Activated CD4-positive, alpha-beta T cell treated with anti-CD3 and anti-CD28 coated beads for 24 hours (primary cell): ENCODE measurements at places on chromosomes 11 and 22.

GRCh38 chr11:96520939-96521338, 131.1 kb downstream of the JRKL start:
- DNase-seq, result no peak

- no peak for DNase-seq
These were observed 100.0 kb downstream of the NTM start for GRCh38 chr11:131470216-131470925.

DNA sequence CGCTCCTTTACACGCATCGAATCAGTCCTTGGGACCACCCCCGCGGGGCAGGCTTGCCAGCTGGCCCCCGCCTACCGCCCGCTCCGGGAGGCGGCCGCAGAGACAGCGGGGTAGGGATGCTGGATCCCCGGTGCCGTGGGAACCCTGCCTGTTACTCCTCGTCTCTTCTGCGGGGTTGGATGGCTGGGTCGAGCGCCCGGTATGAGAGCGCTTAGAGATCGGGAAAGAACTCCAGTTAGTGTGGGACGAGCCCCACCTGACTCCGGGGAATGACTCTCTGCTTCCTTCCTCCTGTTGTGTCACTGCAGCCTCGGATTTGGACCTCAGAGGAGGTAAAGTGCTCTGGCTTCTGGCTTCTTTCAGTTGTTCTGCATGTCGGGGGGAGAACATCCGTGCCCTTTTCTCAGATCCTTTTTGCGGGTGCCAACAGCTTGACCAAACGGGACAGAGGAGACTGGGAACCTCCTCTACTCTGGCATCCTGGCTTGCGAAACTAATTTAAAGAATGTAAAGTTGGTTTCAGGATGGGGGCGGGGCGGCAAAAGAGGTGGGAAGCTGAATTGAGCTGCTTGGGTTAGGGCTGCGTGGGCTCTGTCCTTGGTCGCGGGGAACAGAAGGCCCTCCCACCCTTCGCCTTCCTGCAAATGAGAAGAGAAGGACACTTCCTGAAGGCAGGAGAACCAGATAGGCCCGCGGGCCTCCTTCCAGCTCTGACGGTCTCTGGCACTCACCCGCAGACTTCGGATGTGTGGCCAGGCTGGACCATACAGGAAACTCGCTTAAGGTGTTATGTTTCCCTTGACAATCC, 938 bp downstream of the LAYN start:
- no peak for DNase-seq

DNA sequence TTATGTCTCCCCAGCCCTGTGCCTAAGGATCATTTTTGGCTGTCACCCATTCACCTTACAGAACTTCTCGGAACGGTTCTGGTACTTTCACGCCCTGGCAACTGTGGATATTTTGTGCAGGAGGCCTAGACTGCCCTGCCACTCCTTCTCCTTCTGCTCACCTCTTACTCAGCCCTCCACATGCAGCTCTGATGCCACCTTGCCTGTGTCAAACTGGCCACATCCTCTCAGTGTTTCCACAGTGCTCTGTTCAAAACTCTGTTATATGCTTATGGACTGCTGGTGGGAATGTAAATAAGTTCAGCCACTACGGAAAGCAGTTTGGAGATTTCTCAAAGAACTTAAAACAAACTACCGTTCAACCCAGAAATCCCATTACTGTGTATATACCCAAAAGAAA, 100.8 kb upstream of the MTMR2 start:
- DNase-seq, result no peak

GRCh38 chr11:7473717-7474116, 11.6 kb upstream of the OLFML1 start:
- DNase-seq, result no peak

GRCh38 chr11:5007561-5007960, 12.9 kb downstream of the OR51L1 start:
- no peak for DNase-seq

GRCh38 chr22:44020981-44021380, 3.1 kb upstream of the PARVB start:
- no peak for DNase-seq

- DNase-seq, result no peak
These were observed 22.1 kb upstream of the CTR9 start for GRCh38 chr11:10728789-10729472.

- DNase-seq, result no peak
These were observed 480.5 kb downstream of the MIAT start for GRCh38 chr22:27137871-27138337.

DNA sequence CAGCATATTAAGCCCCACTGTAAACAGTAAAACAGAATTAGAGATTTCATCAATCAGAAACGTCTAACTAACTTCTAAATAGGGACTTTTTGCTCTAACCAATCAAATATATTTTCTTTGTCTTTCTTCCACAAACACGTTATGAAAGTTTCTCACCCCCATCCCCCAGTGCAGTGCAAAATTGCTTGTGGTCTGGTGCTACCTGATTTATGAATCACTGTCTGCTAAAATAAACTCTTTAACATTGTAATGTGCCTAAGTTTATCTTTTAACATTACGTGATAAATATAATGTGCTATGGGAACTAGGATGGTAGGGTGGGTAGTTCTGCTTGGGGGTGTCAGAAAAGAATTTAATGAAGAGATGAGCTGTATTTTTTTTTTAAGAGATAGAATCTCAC, 47.3 kb upstream of the SLC5A1 start:
- DNase-seq, result no peak

- DNase-seq, result no peak
These were observed 23.5 kb upstream of the MSANTD2 start for GRCh38 chr11:124823512-124824376.

DNA sequence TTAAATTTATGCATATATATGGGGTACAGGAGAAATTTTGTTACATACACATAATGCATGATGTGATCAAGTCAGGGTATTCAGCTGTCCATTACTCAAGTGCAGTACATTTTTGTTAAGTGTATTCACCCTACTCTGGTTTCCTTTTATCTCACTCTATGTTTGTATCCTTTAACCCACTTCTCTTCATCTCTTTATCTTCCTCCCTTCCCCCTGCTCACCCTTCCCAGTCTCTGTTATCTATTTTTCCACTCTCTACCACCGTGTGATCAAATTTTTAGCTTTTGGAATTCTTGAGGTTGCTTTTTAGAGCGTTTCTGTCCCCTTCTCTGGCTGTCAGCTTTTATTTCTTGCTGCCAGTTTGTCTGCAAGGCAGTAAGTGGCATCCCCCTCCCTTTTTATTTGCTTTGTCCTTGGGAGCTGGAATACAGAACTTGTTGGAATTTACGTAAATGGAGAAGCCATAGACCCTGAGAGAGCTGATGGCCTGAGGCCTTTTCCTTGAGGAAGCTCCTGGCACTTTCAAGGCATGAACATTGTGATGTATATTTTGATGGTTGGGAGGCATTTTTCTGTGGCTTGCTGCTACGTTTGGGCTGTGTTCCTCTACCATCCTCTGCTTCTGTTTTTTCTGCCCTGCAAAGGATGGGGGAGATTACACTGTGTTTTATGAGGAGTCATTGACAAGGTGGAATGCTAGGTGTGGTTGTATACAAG, 148.6 kb downstream of the LDLRAD3 start:
- DNase-seq, result no peak

DNA sequence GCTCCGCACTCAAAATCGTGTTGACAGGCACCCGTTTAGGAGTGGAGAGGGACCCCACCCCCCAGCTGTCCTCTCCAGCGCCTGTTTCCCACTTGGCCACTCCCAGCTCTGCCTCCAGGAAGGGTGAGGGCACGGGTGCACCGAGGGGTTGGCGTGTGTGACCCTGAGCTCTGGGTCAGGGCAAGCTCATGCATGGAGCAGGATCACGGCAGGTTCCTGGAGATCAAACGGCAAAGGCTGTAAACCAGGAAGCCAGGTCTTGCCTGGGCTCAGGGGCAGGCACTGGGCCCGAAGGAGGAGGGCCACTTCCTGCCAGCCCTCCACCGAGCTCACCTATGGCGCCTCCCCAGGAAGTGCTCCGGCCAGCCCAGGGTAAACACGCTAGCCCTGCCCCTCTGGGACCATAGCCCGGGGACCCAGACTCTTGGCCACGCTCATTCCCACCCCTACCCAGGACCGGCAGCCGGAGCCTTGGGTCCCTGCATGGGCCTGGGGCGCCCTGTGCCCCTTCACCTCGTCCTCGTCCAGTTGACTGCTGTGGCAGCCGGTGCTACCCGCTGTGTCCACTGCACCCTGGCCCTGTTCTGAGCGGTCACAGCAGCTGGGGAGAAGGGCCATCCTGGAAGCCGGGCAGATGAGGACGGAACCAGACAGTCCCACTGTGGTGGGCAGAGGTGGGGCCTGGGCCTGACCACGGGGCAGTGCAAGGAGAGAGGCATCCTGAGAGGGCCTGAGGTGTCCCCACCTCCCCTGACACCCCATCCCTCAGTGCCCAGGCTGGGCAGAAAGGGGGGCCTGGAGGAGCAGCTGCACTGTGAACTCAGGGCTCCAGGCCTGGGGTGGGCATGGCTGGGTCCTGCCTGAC, 1.0 kb upstream of the EPS8L2 start:
- DNase-seq, result no peak

GRCh38 chr11:95228081-95228749, 2.8 kb downstream of the SESN3 start:
- no peak for DNase-seq

- DNase-seq, result no peak
These were observed 42.3 kb upstream of the ETS1 start for GRCh38 chr11:128629516-128630106.

- no peak for DNase-seq
These were observed 25.5 kb upstream of the GNB1L start for GRCh38 chr22:19879992-19880785.

DNA sequence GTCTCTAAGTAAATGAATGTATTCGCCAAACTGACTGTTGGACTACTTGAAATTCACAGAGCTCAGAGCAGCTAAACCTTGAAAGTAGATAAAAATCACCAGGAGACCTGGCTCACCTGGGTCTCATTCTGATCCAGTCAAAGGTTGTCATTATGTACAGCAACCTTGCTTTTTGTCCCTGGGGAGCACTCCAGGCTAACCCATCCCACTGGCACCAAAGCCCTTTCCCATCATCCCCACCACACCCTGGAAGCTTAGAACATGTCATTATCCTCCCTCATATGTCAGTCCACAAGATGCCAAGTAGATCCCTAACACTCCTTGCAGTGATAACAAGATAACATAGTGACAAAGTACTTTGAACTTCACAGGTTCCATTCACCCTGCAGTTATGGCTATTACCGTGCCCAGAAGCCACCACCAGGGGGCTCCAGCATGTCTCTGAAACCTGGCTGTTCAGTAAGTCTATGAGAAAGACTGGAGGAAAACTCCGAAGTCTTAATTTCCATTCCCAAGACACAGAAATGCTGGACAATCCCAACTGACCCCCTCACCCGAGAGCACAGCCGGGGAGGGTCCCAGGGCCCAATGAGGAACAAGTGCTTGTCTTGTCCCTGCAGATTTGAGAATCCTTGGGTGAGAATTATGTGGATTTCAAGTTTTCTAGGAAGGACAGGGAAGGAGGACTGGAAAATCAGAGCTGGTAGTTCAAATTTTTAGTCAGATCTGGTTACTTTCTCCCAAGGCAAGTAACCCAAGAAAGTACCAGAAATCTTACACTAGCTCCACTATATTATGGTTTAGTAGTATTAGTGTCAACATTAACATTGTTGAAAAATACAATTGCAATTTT, 43.0 kb upstream of the USP47 start:
- peak; percentile 57 for DNase-seq

- no peak for DNase-seq
These were observed 22.8 kb downstream of the CASP5 start for GRCh38 chr11:105000167-105000566.

DNA sequence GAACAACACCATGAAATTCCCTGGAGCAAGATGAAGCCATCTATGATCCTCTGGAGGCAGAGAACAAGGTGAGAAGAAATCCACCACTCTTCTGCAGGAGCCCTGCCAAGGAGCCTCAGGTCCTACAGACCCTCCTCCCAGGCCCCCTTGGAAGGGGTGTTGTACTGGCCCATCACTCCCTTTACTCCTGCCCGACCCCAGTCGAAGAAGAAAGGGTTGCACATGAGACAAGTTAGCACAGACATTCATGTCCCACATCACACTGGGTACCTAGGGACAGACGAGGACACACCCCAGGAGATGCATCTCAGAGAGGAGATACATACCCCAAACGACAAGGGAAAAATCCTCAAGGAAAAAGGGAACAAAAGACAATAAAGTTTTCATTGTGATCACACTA, 82.8 kb upstream of the NARS2 start:
- DNase-seq, result no peak

DNA sequence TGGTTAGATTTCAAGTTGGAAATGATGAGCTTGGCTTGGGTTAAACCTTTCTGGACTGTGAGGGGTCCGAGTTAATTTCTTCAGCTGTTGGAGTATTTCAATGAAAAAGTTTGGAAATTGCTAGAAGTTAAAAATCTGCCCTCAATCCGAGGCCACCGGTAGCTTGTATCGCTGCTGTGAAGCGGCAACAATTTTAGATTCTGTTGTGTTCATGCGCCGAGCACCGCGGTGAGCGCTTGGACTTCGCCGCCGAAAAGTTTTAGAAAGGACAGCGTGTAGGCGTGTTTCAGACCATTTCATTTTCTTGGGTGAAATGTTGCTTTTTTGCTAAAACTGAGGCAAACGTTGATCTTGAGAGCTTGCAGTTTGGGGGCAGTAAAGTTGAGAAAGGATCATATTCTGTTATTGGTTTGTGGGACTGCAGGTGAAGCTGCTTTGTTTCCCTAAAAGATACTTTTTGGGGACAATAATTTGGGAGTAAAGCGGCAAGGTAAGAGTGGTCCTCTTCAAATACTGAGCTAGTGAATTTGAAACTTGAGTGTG, 928 bp downstream of the FBXO7 start:
- DNase-seq, result peak; percentile 2

DNA sequence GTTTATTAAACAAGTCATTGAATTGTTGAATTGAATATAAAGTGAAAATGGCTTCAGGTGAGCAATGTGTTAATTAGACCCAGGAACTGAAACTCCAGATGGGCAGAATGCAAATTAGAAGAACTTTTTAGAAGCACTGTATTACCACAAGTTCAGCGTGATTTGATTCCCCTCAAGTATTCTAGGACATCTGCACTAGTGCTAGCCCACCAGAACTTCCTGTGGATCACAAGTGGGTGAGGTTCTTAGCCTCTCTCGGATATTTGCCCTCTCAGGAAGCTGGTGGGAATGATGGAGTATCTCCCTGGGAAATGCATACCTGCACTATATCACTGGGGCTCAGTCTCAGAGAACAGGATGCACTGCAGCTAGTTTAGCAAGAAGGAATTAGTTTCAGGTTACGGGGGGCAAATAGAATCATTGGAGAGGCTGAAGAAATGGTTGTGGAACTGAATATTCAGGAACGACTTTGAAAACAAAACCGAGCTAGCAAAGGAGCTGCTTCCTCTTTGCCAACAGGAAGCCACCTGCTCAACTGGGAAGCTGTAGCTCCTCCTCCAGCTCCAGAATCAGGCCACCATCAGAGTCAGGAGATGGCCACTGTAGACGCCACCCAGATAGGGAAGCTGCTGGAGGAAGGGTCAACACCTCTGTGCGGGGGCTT, 74.3 kb downstream of the DHCR7 start:
- no peak for DNase-seq

DNA sequence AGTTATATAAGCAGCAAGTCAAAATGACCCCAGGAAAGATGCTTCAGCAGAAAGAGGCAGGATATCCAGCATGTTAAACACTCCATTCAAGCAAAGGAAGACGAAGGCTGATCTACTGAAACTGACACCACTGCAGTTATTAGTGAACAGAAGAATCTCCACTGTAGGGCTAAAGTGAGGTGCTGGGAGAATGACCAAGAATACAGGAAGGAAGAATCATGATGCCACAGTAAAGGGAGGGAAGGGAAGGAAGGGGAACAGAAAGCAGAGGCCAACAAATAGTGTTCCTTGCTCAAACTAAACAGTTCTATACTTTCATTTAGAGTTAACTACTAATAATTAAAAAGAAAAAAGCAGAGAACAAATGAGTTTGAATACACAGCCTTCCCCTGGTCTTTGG, 92.5 kb downstream of the SIK3 start:
- DNase-seq, result no peak
